ENCODE measurements at places on chromosomes 12 and 14.

DNA sequence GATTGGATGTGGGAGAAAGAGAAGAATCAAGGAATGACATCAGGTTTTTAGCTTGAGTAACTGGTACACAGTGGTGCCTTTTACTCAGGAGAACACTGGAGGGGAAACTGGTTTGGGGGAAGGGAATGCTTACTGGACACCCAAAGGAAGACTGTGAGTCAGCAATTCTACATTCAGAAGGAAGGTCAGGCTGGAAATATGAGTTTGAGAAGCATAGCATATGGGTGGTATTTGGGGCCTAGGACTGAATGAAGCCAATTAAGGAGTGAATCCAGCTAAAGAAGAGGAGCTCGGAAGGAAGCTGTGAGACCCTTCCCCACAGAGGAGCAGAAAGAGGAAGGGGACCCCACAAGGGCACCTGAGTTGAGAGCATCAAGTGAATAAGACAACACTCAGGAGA, 35.4 kb downstream of the DMAC2L start:
- DNase-seq: no peak

- no peak for DNase-seq
These were observed 34.4 kb upstream of the MANSC4 start for GRCh38 chr12:27814411-27814810.

DNA sequence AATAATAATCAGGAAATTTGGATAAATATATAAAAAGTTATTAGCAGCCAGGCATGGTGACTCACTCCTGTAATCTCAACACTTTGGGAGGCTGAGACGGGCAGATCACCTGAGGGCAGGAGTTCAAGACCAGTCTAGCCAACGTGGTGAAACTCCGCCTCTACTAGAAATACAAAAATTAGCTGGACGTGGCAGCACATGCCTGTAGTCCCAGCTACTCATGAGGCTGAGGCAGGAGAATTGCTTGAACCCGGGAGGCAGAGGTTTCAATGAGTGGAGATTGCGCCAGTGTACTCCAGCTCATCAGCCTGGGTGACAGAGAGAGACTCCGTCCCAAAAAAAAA, 64.5 kb downstream of the SYT1 start:
- no peak for DNase-seq

DNA sequence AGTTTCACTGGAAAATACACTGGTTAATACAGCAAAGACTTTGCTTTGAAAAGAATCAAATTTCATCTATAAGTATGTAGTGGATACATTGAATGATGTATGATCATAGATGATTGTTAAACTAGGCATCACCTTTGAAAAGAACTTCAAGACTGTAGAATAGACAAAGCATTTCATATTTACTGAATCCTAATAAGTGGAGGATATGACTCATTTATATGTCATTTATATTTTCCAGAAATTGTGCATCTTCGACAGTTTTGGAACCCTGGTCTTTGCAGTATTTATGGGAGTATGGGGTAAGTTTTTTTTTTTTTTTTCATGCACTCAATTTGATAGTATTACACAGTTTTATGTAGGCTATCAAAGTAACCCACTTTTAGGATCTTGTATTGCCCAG, 161.9 kb downstream of the ANO6 start:
- DNase-seq: no peak

DNA sequence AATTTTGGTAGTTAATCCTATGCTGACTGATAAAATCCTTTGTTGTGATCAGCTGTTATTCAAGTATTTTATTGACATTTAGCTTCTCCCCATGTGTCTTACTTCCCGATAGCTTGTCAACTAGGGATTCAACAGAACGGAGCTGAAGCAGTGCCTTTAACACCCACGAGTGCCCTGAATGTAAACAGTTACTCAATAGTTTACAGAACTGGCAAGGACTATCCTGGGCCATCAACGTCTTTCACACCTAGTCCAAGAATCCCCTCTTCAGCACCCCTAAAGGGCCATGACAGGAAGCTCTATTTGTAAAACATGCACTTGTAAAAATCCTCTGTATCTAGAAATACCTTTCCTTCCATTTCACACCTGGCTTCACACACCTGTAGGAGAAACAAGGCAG, 45.3 kb downstream of the SETD3 start:
- no peak for DNase-seq
